LNCaP clone FGC (cell line): ENCODE measurements at places on chromosomes 6 and 20.

- DNase-seq, result no peak
These were observed 91.0 kb downstream of the FYN start for GRCh38 chr6:111782192-111782809.

GRCh38 chr6:4958624-4959023 is 45.2 kb downstream of the RPP40 start:
- DNase-seq, result no peak

DNA sequence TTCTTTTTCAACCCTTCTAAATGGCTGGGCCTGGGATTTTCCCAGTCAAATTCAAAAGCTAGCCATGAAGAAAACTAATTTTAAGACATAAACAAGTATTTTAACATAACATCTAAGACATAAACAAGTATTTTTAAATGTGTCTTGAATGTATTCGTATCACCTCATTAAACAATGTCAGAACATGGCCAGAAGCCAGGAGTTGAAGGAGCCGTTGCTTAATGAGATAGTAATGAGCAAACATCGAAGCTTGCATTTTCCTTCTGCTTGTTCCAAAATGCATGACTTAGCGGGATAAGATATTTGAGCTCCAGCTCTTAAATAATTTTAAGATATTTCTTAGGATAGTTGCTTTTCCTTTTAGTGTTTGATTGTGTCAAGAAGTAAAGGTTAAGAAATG is 4.2 kb upstream of the RNF182 start:
- no peak for DNase-seq

- no peak for DNase-seq
These were observed 307 bp downstream of the RANBP9 start for GRCh38 chr6:13711324-13711732.

DNA sequence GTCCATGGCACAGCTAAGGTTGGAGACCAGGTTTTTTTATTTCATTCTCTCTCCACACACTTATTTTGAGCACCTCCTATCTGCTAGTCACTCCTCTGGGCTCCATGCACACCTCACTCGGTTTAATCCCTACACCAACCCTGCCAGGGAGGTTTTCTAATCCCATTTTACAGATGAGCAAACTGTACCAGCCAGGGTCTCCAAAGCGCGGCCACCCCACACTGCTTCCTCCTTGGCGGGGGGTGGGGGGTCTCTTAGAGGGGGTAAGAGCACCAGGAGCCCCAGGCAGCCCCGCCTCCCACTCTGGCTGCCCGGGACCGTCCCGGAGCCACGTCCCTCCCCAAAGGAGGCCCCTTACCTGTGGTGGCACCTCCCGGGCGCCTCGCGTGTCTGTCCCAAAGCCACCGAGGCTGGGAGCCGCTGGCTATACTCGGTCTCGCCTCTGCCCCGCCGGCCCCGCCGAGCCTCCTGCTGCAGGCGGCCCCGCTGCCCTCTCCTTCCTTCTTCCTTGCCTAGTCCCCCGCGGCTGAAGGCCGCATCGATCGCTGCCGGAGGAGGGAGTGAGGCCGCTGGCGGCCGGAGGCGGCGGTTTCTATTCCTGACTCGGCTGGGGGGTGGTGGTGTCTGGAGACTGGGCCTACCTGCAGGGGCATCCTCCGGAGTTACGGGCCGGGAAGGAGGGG is at the start of gene KCNS1:
Gene KCNS1 (minus strand): TSS at position 565 of the 683 bp plus-strand sequence. CDS start 1,891 bp downstream, outside the sequence.
- no peak for DNase-seq

DNA sequence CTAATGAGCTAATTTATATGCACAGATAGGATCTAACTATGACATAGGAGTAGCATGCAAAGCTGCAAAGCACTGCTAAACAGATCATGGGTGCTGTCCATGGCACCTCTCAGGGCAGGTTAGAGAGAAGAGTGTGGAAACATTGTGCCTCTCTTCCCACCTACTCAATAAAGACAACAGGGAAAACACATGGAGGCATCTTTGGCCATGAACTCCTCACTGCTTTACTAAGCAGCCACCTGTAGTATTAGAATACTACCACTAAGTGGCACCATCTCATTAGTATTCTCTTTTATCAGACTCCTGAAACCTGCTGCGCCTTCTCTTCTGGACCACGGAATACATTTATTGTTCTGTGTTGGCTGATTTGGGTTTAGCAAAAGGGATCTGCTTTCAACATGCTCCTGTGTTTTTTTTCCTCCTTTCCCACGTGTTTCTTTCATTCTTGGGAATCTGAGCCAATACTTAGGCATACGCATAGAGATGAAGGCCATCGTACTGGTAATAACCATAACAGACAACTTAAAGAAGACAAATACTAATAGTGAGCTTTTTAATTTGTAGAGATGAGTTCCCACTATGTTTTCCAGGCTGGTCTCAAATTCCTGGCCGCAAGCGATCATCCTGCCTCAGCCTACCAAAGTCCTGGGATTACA is 9.4 kb upstream of the HDDC2 start:
- DNase-seq, result peak; percentile 59

- no peak for DNase-seq
These were observed 143.5 kb downstream of the PDE7B start for GRCh38 chr6:135994857-135995544.

GRCh38 chr20:1619861-1620444 is at the start of gene SIRPB1:
TSS of gene SIRPB1 (minus strand) at chr20:1620009. CDS start at chr20:1619944, 65 bp downstream.
- no peak for DNase-seq
